ENCODE measurements at places on chromosomes 13 and 19. TPM values are rescaled to one million over a fixed set of nuclear protein-coding genes. Genes with fewer than 3 reads are reported as not detected.

ITGBL1 gene
- 43.0 TPM for total RNA-seq

DNA sequence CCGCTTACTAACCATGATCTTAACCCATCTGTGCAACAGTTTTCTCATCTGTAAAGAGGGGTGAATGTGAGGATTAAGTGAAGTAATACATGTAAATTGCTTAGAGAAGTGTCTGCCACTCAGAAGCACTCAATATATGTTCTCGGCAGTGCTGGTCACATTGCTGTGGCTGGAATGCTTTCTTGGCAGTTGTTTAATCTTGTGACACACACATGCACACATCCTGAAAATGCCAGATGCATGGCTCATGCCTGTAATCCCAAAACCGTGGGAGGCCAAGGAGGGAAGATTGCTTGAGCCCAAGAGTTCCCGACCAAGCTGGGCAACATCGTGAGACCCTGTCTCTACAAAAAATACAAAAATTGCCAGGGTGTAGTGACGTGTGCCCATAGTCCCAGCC, 4.9 kb upstream of the DMKN start:
- DNase-seq: no peak

DNA sequence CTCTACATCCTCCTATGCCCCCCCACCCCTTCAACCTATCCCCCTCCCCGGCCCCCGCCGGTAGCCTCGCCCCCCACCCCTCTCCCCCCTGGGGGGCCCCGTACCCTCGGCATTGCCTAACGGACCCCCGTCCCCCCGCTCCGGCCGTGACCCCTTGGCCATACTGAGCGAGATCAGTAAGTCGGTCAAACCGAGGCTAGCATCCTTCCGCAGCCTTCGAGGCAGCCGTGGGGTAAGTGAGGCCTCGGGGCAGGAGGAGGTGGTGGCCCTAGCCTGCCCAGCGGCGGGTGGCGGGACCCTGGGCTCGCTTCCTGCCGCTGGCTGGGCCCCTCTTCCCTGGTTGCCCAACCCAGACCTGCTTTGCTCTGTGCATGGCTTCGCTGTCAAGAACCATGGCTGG, 6.5 kb downstream of the TRIP10 start:
- DNase-seq: no peak

DNA sequence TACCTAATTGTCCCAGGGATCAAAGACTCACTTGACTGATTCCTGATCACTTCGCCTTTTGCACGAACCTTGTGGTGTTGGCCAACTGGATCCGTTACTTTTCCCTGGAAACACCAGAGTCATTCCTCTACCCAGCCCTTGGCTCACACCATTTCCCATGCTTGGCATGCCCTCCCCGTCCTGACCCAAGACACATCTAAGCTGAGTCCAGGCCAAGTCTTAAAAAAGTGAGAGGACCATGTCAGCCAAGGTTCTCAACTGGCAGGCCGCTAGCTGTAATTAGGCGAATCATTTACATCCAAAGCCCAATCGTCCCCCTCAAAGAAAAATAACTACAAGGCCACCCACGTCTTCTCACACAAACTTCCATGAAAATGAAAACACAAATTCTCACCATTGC, 11.5 kb downstream of the PLAUR start:
- no peak for DNase-seq

DNA sequence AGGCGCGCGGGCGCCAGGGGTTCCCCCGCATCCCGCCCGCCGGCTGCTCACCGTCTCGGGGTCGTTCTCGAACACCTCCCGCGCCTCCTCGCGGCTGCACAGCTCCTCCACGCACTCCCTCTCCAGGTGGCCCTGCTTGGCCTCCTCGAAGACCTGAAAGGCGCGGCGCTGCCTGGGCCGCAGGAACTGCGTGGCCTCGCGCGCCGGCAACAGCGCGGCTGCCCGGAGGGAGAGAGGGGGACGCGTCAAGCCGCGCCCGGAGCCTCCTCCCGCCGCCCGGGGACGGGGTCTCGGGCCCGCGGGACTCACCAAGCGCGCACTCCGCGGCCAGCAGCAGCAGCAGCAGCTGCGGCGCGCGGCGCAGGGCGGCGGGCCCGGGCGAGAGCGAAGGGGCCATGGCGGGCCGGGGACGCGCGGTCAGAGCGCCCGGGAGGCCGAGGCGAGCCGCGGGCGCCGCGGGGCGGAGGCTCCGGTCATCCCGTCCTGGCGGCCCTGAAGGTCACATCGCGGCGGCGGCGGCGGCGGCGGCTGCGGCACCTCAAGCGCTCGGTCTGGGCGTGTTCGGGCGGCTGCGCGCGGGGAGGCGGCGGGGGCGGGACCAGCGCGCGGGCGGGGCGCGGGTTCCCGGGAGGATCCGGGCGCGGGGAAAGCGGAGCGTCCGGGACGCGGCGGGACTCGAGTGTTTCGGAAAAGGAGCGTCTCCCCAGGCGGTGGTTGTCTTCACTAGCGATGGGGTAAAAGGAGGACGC, at the start of gene GAS6:
GAS6 (minus strand) TSS at position 553 of the 749 bp plus-strand sequence; CDS start at position 397, 156 bp downstream.
- DNase-seq: no peak

Data from pulmonary artery endothelial cell (primary cell).